AG08396 (cell line): ENCODE measurements at places on chromosomes 12 and 14.

GRCh38 chr12:69949311-69950002 is 124.4 kb downstream of the MYRFL start:
- DNase-seq = no peak

- no peak for DNase-seq
Measured at GRCh38 chr14:96187216-96188031, 17.2 kb upstream of the BDKRB2 start.

GRCh38 chr14:21197418-21198205 is 41.7 kb upstream of the OR5AU1 start:
- DNase-seq = no peak

- DNase-seq = no peak
Measured at GRCh38 chr12:63424671-63425070, 243.6 kb downstream of the DPY19L2 start.
